ENCODE measurements at places on chromosomes 1 and 21.

GRCh38 chr1:178564783-178565180, 51.9 kb downstream of the TEX35 start:
- no peak for DNase-seq

DNA sequence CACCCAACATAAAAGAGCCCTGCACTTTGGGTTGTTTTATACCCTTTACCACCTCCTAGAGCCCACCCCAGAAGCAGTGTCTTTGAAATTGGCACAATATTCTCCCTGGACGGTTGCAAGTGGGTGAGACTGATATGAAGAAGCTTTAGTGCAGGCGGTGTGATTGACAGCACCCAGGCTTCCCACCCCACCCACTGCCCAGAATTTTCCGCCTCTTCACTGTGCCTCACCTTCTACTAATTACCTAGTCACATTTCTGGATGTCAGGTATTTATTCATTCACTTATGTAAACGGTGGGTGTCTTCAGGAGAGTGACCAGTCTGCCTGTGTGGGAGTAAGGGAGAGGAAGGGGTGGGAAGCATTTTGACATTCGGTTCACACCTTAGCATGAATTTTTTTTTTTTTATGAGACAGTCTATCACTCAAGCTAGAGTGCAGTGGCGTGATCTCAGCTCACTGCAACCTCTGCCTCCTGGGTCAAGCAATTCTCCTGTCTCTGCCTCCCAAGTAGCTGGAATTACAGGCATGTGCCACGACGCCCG, 1.7 kb upstream of the FAM89A start:
- no peak for DNase-seq

DNA sequence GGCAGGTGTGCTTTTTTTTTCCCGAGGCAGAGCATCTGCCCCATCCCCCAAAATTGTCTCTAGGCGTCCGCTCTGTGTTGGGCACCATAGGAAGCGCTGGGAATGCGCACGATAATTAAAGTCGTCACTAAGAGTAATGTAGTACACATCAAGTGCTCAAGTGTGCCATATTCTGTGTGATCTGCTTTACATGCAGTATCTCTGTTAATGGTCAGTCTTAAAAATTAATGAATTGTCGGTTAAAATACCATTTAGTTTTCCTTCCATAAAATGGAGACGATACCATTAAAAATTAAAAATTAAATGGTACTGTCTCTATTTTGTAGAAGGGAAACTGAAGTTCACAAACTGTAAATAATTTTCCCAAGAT, 544 bp upstream of the CCT8 start:
- DNase-seq, result no peak

- DNase-seq, result no peak
Measured at GRCh38 chr1:43803646-43804045, 96.3 kb downstream of the ST3GAL3 start.

DNA sequence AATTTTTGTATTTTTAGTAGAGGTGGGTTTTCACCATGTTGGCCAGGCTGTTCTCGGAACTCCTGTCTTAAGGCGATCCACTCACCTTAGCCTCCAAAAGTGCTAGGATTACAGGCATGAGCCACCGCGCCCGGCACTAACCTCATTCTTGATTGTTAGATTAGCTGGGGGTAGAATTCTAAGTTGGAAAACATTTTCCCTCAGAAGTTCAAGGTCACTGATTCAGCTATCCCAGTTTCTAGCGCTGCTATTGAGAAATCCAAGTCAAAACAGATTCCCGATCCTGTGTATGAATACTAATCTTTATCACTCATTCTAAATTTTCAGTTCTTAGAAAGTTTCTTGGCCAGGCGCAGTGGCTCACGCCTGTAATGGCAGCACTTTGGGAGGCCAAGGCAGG, 24.4 kb upstream of the EFNA1 start:
- no peak for DNase-seq

GRCh38 chr1:171807556-171807955, 26.1 kb downstream of the METTL13 start:
- DNase-seq, result no peak

GRCh38 chr1:153293480-153293775, 19.3 kb downstream of the PGLYRP3 start:
- DNase-seq, result no peak

GRCh38 chr1:247551721-247552120, 2.8 kb downstream of the GCSAML start:
- no peak for DNase-seq

GRCh38 chr1:215568299-215568692, 1.2 kb downstream of the KCTD3 start:
- DNase-seq, result no peak

DNA sequence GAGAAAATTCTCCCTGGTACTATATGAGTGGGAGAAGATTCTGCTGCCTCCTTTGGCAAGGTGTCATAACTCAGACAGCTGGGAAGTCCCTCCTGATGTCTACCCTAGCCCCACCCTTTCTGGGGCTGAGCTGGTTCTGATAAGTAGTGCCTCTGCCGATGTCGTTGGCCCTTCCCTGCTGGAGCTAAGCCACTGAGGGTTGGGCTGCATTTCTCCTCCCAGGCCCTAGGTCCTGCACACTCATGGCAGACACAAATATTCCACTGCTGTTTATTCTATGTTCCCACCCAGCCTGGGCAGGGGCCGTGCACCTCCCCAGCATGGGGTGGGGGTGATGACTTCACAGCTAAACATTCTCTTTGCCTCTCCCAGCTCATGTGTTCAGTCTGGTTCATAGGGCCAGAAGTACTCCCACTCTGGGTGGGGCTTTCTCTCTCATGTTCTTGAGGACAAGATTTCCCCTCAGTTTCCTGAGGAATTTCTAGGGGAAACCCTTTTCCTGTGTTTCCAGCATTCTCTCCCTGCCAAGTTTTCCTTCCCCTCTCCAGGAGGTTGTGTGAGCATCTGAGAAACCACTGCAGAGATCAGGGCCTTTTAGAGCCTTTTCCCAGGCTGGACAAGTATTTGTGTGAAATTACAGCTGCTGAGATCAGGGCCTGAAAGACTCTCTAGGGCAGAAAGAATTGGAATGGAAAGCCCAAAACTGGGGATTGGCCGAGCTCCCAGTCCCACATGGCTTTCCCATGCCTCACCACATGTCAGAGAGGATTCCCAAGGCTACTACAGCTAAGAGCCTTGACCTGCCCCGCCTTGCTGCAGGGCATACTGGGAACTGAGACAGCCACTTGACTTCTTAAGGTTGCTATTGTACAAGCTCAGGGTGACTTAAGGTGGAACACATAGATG, 66.2 kb downstream of the ATP2B4 start:
- DNase-seq, result no peak

GRCh38 chr1:21572221-21572620, 63.0 kb downstream of the ALPL start:
- no peak for DNase-seq

GRCh38 chr1:211114446-211114845, 19.5 kb downstream of the KCNH1 start:
- no peak for DNase-seq

- DNase-seq, result peak; percentile 29
Measured at GRCh38 chr1:108699375-108700332, 7.5 kb downstream of the PRPF38B start.

DNA sequence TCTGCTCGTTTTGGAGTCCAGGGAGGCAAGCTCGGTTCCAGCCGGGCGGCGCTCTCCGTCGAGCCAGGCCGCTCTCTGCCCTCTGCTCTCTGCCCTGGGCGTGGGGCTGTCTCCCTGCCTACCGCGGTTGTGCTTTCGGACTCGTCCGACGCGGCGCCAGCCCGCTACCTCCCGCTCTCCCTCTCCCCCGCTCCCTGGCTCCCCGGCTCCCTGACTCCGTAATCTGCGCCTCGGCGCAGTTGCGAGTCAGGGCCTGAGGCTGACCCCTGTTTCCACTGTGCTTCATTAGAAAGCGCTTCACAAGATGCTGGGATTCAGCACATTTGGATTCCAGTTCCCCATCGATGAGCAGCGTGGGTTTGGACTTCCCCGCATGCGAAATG, 2.2 kb downstream of the SOX13 start:
- no peak for DNase-seq

- no peak for DNase-seq
Measured at GRCh38 chr1:192489748-192490147, 85.8 kb upstream of the RGS1 start.

- DNase-seq, result no peak
Measured at GRCh38 chr21:24785033-24785432, 822.2 kb downstream of the MRPL39 start.

- DNase-seq, result no peak
Measured at GRCh38 chr1:1168451-1169411, 4.9 kb upstream of the TTLL10 start.

DNA sequence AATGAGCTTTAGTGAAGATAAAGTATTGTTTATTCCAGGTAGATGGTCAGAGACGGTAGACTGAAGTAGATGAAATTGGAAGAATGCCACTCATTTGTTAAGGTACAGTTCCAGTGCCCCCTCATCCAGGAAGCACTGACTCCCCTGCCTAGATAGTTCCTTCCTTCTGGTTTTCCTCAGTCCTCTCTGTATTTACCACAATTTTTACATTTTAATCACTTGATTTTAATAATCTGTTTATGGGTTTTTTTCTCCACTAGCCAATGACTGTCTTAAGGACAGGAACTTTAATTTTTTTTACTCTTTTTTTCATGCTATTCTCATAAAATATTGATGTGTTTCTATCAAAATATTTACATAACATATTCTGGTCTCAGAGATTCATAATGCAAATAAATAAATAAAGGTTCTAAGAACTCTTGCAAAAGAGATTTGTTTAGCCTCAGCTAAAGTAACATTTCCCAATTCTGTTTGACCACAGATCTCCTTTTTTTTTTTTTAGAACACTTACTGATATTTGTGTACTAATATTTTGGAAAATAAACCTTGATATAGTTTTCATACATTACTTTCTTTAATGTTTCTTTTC, 651.6 kb downstream of the PLPP3 start:
- no peak for DNase-seq

DNA sequence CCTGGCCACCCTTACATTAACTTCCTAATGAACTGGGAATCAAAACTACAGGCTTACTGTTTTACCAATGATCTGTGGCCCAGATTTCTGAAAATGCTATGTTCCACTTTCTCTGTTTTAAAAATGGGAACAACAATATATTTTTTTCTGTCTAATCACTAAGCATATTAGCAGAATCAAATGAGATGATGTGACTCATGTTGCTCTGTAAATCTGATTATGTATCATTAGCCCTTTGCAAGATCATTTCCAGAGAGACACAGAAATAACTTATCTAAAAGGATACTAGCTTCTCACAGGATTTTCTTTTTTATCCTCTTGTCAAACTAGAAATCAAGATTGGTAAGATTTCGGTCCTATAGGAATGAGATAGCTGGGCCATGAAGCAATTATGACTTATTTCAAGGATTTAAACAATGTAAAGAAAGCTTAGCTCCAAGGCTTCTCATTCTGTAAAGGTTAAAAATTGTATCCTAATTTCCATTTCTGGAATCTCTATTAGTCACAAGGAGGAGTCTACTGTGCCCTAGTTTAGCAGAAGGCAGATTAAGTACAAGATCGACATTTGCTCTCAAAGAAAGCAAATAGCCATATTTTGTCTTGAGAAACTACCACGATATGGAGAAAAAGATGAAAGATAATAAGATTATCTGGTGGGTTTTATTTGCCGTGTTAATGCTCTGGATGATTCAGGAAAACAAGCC, 32.4 kb upstream of the CAMSAP2 start:
- DNase-seq, result no peak

GRCh38 chr1:32501865-32502264, 37.0 kb downstream of the ZBTB8B start:
- no peak for DNase-seq

- no peak for DNase-seq
Measured at GRCh38 chr21:25790878-25791204, 56.1 kb downstream of the GABPA start.

- DNase-seq, result no peak
Measured at GRCh38 chr21:39204134-39204533, 20.9 kb upstream of the PSMG1 start.

DNA sequence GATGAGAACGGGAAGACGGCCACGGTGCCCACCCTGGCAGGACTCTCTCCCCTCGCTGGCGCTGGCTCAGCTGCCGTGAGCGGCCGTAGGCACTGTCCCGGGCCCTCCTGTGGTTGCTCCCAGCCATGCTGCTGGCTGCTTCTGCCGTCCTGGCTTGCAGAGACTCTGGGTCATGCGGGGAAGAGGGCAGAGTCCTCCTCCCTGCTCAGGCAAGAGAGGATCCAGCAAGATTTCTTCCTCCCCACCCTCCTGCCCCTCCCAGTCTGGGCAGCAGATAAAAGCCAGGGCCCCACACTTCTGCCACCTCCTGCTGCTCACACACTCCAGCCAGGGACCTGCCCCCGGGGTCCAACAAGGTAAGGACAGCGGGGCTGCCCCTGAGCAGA, 60.1 kb downstream of the AGPAT3 start:
- no peak for DNase-seq

DNA sequence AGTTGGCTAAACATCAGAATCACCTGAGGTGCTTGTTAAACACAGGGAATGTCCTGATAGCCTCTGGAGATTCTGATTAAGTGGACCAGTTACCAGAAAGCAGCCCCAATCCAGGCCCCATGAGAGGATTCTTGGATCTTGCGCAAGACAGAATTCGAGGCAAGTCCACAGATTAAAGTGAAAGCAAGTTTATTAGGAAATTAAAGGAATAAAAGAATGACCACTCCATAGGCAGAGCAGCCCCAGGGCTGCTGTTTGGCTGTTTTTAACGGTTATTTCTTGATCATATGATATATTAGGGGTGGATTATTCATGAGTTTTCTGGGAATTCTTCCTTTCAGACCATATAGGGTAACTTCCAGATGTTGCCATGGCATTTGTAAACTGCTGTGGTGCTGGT, 176.2 kb downstream of the ROR1 start:
- no peak for DNase-seq

DNA sequence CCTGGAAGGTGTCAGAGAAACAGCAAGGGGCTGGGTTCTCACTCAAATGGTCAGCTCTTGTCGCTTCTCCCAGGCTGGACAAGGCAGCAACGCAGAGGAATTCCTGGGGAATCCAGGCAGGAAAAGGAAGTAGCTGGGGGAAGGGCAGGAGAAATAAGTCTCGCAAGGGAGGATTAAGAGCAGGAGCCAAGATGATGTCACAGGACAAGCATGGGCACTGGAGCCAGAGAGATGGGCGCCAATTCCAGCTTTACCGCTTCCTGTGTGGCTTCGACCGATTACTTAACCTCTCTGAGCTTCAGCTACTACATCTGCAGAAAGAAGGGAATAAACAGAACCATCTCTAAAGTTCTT, 70.5 kb downstream of the SSBP3 start:
- DNase-seq, result no peak

- no peak for DNase-seq
Measured at GRCh38 chr1:248753029-248753594, 2.4 kb downstream of the LYPD8 start.

DNA sequence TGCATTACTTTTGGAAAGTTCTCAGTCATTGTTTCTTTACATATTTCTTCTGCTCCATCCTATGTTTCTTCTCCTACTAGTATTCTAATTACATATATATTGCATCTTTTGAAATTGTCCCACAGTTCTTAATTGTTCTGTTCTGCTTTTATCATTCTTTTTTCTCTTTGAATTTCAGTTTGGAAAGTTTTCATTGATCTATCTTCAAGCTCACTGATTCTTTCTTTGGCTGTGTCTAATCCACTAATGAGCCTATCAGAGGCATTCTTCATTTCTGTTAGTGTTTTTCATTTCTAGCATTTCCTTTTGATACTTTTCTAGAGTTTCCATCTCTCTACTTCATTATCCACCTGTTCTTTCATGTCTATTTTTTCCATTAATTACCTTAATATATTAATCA, 159.0 kb upstream of the KCNJ15 start:
- no peak for DNase-seq
